KG1 (cell line): ENCODE measurements at places on chromosomes 6 and 20.

- DNase-seq = no peak
These were observed 10.3 kb downstream of the CUL7 start for GRCh38 chr6:43043310-43043709.

DNA sequence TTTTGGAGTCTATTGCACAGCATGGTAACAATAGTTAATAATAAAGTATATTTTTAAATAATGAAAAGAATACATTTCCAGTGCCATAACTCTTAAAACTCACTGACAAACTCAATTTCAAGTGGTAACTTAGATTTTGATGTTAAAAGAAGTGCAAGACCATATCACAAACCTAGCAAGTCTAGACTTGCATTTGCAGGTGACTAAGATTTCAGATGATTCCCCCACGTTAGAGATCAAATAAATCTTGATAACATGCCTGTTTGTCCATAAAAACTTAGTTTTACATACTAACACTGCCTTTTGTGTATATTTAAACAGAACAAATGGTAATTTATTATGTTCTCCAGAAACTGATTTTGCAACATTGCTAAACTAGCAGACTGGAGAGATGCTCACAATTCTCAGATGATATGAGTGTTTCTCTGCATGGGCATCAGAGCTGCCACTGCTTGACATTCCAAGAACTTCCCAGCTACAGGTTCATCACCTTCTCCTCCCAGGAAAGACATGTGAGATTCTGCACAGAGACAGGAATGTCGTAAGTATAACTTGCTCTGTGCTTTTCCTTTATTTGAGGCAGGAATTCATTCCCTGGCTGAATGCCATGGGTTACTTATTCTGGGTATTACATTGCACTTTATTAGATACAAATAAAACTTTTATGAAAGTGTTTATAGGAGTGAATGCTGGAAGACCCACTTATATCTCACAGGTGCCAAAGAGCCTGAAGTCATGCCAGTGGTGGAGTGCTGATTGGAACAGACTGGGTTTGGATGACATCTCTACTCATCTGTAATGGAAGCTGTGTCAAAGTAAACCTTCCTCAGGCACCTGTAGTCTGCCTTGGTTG lies 160.2 kb upstream of the FOXA2 start:
- DNase-seq = no peak

DNA sequence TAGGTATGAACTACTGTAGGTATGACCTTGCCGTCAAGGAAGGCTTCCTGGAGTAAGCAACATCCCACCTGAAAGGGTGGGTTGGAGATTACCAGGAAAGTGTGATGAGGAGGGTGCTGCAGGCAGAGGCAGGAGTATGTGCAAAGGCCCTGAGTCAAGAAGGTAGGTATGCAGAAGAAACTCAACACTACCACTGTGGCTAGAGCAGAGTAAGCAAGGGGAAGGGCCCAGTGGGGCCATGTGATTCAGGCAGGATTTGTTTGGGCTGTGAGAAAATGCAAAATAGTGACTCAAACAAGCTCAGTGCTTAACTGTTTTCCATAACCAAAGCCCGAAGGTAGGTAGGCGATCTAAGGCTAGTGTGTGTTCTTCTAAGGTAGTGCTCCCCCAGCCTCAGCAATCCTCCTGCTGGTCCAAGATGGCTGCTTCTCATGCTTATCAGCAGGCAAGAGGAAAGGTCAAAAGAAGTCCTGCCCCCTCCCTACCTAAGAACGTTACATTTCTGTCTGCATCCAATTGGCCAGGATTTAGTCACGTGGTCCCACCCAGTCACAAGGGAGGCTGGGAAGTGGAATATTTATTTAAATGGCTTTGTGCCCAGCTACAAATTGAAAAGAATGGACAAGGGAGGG lies 36.2 kb upstream of the HMGA1 start:
- DNase-seq = no peak

GRCh38 chr6:11129908-11130565 lies 18.5 kb upstream of the ERVFRD-1 start:
- no peak for DNase-seq

- peak; percentile 26 for DNase-seq
These were observed 92.2 kb downstream of the CEP57L1 start for GRCh38 chr6:109187399-109188114.

- DNase-seq = no peak
These were observed 20.7 kb upstream of the DCDC2 start for GRCh38 chr6:24378473-24379097.

- no peak for DNase-seq
These were observed 904.3 kb downstream of the PHF3 start for GRCh38 chr6:64539917-64540316.

DNA sequence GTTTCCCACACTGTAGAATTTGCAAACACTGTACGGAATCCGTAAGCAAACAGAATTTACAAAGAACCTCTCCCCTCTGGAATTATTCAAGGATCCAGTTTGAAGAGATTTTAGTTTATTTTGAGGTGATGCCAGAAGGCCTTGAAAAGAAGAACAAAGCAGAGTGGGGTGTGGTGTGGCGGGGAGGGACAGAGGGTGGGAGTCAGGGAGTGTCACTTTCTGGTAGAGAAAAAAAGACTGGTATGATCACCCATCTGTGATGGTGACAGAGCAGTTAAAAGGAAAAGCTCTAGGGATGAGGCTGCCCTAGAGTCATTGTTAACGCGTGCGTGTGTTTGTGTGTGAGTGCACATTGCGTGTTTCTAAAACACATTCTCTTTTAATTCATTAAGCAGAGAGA lies 97.0 kb upstream of the F13A1 start:
- no peak for DNase-seq

DNA sequence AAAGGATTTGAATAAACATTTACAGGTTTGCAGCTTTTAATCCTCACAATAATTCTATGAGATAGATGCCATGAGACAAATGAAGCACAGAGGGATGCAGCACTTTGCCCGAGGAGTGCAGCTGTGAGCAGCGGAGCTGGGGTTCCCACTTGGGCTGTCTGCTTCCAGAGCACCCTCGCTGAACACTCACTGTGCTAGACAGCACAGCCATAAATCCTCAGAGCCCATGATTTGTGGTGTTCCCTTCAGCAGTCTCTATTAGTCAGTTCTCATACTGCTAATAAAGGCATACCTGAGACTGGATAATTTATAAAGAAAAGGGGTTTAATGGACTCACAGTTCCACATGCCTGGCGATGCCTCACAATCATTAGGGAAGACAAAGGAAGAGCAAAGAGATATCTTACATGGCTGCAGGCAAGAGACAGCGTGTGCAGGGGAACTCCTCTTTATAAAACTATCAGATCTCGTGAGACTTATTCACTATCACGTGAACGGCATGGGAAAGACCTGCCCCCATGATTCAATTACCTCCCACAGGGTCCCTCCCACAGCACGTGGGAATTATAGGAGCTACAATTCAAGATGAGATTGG lies 25.3 kb upstream of the CTAGE9 start:
- DNase-seq = no peak

DNA sequence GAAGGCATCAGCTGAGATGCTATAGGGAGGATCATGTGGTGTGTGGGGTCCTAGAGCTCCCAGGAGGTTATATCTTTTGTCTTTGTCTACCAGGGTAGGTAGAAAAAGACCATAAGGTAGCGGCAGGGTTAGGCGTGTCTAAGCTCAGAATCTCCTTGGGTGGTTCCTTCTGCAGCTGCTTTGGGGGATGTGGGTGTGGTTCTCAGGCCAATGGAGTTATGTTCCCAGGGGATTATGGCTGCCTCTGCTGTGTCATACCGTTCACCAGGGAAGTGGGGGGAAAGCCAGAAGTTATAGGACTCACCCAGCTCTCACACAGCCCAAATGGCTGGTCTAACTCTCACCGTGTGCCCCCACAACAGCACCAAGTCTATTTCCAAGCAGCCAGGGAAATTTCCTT lies 107.4 kb upstream of the ADGRB3 start:
- DNase-seq = no peak

GRCh38 chr6:156585859-156586258 lies 191.3 kb upstream of the ARID1B start:
- no peak for DNase-seq

GRCh38 chr20:51391926-51392325 lies 150.6 kb downstream of the NFATC2 start:
- DNase-seq = no peak

DNA sequence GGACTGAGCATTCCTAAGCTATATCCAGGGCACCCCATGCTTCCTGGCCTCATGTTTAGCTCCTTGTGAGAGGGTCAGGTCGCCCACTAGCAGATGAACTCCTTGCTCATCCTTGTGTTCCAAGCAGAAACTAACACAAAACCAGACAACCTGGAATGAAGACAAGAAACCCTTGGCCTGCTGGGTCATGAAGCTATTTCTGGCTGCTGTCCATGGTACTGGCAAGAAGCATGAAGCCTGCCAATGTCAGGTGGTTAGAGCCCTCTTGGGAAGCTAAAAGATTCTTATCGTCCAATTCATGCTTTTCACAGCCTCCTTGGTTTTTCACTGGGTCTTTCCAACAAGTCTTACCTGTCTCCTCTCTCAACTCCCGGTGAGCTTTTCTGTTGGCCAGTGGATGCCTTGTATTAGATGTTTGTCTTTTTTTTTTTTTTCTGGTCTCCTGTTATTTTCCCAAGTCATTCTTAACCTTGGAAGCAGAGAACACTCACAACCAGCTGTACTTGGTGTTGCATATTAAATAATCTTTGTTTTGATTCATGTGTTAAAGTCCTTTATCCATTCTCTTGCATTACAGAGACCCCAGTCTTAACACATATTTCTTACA lies 180.3 kb downstream of the ANKRD60 start:
- no peak for DNase-seq

DNA sequence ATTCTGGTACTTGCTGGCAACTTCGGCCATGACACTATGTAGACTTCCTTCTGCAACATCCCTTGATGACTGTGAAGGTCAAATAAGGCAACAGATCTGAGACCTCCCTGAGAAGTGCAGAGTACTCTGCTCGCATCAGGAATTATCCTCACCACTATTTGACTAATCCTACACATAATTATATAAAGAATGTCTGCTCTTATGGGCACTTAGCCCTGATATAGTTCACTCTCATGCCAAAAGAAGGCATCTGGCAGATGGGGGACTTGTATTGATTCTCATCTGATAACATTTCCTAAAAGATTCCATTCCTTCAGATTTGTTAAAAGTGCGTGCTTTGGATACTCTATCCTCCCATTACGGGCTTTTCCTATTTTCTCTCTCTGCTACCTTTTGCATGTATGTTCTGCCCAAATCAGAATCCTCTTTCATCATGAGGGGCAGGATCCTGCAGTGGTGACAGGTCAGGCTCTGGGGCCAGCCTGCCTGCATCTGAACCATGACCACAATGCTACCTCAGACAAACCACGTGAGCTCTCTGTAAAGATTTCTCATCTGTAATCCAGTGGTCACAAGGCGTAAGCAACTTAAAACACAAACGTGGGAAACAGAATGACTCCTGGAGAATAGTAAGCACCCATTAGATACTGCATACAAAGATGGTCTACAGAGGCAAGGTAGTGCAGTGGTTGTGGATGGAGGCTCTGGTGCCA lies 134.0 kb downstream of the GJA10 start:
- DNase-seq = no peak

- DNase-seq = no peak
These were observed 10.2 kb downstream of the HDAC2 start for GRCh38 chr6:113960795-113961194.

- DNase-seq = no peak
These were observed at the start of gene TULP1 for GRCh38 chr6:35512740-35513139. Gene TULP1 (minus strand): TSS chr6:35512896. CDS start chr6:35512858, 38 bp downstream.

DNA sequence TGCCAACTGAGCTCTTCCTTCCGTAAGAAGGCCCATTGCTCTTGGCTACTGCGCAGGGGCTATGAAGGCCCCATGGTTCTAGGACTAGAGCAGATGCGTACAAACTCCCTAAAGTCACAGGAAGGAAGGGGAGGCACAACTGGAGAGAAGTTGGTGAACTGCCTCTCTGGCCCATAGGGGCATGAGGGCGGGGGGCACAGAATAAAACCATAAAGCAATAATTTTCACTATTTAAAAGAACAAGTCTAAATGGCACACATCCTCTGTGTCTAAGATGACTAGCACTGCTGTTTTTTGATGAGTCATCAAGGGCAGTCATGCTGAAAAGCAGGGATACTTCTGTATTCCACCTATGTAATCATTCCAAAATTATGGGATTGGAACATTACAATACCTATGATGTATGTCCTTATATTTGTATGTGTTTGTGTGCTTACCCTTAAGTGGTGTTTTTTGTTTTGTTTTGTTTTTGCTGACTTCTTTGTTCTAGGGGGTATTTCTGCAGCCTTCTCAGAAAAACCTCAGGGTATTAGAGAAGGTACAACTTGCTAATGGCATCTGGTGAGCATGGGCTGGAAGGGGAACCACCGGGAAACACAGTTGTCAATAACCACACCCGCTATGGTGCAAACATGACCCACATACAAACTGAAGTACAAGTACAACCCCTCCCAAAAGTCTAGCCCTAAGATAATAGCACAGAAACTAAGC lies 36.9 kb downstream of the B4GALT5 start:
- no peak for DNase-seq

DNA sequence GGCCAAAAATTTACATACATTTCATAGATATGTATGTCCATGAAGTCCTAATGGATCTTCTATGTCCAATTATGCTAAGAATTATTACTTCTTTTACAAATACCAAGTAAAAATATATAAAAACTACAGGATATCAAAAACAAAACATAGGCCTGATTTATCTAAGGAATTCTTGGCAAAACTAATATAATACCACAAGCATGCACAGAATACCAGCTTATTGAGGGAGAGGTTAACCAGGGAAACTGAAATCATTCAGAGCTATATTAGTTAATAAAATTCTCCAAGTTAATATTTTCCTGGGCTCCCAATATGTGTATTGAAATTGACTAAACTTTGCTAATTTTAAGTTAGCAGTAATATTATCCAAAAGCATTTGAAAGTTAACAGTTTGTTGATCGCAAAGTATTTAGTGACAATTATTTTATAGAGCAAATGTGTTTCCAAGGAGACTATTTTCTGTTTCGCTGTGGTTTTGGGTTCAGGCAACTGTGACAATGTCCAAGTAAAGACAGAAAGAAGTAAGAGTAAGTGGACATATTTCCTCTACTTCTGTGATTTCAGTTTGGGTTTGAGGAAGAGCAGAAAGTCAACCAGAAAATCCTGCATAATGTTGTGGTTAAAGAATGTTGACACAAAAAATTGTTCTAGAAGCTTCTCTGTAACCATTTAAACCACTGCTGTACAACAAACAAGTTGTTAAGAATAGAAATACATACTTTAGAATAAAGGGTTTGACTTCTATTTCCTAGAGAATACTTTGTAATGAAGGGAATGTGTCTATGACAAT lies 167.4 kb downstream of the COL21A1 start:
- no peak for DNase-seq

DNA sequence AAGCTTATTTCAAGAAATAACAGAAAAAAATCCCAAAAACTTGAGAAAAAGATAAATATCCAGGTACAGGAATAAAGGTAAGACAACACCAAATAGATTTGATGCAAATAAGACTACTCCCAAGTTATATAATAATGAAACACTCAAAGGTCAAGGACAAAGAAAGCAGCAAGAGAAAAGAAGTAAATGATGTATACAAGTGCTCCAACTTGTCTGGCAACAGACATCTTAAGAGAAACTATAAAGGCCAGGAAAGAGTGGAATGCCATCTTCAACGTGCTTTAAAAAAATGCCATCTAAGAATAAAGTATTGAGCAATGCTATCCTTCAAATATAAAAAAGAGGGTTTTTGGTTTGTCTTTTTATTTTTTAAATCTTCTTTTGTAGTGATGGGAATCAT lies 54.2 kb downstream of the REV3L start:
- no peak for DNase-seq

- DNase-seq = no peak
These were observed 475.3 kb upstream of the NRSN1 start for GRCh38 chr6:23650676-23651075.

GRCh38 chr20:3390759-3391425 lies 16.6 kb downstream of the DNAAF9 start:
- no peak for DNase-seq

- DNase-seq = no peak
These were observed 268.1 kb upstream of the SPTLC3 start for GRCh38 chr20:12740647-12741046.
